ENCODE measurements at places on chromosomes 5 and 9. TPM values are rescaled to one million over a fixed set of nuclear protein-coding genes. Genes with fewer than 3 reads are reported as not detected.

The ASS1 gene
- total RNA-seq: 9.8 TPM

- DNase-seq: no peak
Observed at GRCh38 chr5:116554764-116555163, 19.9 kb downstream of the SEMA6A start.

The ANKRD18A gene
- 0.85 TPM for total RNA-seq

GRCh38 chr9:116087751-116088194, 65.8 kb upstream of the PAPPA start:
- DNase-seq: no peak

- DNase-seq: no peak
Observed at GRCh38 chr5:68088302-68088701, 127.3 kb upstream of the PIK3R1 start.

DNA sequence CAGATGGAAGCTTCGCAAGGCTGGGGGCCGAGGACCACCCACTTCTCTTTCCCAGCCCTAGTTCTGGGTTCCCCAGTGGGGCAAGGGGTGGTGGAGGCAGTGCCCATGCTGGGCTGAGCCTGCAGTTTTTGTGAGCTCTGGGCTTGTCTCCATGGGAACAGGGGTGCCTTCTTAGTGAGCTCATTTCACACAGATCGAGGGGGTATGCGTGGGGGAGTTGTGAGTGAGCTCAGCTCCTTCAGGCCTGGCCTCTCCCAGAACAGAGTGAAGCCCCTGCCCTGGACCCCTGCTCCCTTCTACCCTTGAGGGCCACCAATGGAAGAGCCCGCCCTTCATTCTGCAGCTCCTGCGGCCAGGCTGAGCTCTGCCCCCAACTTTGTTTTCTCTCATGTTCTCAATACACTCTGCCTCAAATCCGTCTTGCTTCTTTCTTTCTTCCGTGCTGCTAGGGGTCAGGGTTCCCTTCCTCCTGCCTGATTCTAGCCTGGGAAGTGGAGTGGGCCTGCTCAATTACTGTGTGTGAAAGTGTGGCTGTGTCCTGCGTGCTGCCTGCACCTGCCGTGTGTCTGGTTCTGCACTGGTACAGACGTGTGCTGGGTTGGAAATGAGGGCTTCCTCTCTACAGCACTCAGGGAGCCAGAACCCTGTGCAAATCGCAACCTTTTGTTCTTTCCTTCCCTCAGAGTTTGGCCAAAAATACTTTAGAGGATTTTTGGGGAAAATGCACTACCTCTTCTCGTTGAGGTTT, 9.0 kb upstream of the MYOZ3 start:
- DNase-seq: no peak

The DMRT3 gene
- not detected for total RNA-seq

The PCDHGA12 gene
- total RNA-seq: not detected

DNA sequence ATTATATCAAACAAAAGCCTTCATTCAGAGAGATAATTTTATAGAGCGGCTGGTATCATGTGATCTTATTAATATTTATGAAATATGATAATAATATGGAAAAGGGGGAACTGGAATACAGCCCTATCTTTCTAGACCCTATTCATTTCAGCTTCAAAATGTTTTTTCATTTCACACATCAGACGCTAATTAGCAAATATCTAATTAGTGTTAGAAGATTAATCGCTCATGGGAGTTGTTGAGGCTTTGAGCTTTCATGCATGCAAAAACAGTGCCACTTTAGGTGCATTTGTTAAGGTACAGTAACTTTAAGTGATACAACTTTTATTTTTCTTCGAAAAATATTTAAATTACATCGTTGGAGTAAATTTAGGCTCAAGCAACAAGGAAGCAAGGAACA, 751.7 kb upstream of the WWC1 start:
- DNase-seq: no peak

DNA sequence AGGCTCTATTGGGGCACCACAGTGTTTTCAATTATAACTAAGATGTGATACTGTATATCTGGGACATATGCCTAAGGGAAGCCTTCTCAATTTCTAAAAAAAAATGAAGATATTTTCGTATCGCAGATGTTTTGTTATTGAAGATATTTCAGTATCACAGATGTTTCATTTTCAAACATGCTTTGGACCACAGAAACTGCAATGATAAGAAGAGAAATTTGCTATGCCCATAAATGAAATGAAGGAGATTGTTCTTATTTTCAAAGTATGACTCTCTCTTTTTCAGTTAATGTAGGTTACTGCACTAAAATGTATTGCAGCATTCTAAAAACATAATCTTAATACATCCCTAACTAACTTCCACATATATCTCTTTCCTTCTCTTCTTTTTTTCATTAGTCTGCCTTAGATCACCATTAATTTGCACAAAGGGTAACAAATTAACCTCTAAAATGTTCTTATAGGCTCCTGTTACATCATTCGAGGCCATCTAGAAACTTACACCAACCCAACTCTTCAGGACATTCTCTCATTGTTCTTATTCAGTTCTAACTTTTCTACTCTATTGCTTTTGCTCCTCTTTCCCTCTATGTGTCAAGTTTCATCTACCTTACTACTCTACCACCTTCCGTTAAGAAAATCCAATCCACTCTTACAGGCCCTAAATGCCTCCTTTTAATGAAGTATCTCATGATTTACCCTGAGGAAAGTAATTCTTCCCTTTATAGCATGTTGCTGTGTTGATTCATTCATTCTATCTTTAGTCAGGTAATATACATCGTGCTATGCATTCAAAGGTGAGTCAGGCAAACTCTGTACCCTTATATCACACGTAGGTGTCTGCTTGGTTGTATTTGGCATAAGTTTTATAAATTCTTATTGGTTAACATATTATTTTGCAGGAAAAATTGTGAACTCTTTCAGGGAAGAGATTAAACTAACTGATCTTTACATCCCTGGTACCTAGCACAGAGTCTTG, 70.5 kb downstream of the ST8SIA4 start:
- DNase-seq: no peak

DNA sequence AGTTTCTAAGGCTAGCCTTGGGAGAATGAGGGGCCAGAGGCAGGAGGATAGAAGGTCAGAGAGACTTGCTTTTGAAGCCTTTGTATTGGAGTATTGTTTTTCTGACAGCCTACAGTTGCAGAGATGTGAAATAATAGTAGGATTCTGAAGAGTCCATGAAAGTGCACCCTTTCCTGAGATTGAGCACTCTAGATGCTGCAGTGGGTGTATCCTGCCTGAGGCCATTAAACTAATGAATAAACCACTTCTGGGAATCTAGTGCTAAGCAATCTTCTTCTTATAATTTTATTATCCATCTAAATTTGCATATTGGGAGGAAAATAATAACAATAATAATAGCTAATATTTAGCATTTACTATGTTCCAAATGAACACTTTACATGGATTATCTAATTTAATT, 19.3 kb upstream of the NNT start:
- DNase-seq: no peak

GRCh38 chr5:123439709-123440108, 16.5 kb upstream of the CEP120 start:
- DNase-seq: no peak

GRCh38 chr5:172156541-172156994, 31.5 kb downstream of the STK10 start:
- DNase-seq: no peak

DNA sequence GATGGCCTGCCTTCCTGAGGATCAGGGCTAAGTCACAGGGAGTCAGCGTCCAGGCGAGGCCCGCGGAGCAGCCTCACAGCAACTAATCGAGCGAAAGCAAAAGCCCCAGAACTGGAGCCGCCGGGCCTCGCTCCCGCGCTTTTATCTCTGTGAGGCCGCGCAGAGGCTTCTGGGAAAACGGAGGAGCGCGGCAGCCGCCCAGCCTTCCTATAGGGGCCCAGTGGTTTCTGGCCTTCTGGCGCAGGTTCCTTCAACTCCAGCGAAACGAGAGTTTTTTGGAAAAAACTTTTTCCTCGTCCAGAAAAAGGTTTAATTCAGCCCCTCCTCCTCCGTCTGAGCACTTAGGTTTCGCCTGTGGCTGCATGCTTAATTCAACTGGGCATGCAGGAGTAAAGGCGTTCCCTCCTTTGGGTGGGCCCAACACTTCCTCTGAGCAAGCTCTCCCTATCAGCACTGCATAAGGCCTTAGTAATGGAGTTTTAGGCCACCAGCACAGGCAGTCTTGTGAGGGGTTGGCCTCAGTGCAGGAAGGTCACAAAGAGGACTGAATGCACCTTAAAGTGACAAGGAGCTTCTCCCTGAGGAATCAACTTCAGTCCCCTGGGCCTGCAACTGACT, at the start of gene MEIKIN:
TSS of gene MEIKIN (minus strand) at position 113 of the 618 bp plus-strand sequence. CDS start 158 bp downstream, outside the sequence.
- no peak for DNase-seq

- DNase-seq: peak; percentile 85
Observed at GRCh38 chr5:159094745-159095144, 5.0 kb downstream of the EBF1 start.

The ALDOB gene
- not detected for total RNA-seq

DNA sequence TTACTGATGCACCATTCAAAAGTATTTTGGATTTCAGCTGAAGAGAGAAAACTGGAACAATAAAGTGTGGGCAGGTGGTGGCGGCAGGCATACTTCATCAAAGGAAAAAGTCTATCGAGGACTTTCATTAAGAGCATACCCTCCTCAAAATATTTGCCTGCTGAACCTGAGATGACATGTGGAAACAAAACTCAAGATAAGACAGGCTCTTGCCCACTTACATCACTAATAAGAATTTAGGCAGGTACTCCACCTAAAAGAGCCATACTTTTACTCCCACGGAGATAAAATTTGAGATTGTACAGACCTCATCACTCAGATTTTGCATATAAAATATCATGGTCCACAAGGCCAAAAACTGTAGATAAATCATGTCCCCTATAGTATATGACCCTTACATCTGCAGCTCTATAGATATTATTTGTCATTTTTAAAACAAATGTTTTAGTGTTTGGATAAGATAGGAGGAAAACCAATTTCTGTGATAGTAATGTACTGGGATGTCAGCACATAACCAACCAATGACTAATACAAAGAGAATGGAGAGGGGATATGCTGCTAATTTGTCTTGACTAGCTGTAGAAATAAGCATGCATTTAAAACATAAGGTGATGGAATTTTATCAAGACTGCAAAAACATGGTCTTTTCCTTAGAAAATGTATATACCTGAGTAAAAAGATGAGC, 730.6 kb upstream of the ZNF608 start:
- DNase-seq: no peak

- DNase-seq: peak; percentile 58
Observed at GRCh38 chr9:105127863-105128220, 116.6 kb upstream of the SLC44A1 start.

- DNase-seq: no peak
Observed at GRCh38 chr5:175279506-175279905, 164.5 kb downstream of the DRD1 start.

The EQTN gene
- not detected for total RNA-seq

The FOXD4 gene
- not detected for total RNA-seq

The KCNIP1 gene
- total RNA-seq: not detected

DNA sequence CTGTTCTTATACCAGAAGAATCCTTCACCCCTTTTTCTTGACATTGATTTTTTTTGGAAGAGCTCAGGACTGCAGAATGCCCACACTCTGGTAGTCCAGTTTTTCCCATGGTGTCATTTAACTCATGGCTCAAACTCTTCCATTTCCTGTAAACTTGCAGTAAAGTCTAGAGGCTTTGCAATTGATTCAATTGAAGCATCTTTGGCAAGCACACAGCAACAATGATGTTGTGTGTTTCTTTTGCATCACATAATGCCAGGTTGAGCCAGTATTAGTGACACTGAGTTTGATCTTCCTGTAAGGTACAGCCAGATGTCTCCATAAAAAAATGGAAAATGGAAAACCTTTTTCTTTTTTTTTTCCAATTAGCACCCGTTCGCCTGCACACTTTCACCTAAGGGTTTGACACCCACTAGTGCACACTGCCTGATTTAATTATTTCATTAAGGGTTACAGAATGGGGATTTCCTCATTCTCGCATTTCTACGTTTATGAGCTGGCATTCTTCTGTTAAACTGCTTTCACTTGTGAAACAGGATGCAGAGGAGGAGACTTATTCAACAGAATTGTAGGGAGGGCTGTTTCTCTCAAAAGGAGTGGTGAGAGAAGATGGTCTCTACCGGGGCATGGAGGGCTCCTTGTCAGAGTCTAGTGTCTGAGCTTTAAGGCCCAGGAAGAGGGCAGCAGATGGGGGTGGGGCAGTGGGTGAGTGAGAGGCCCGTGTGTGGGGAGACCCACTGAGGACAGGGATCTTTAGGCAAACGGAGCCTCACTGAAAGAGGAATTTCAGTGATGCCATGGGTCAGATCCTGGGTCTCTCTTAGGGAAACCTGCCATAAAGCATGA, 2.2 kb upstream of the S1PR3 start:
- DNase-seq: peak; percentile 42

The FGF10 gene
- not detected for total RNA-seq

The ELOVL7 gene
- total RNA-seq: not detected

DNA sequence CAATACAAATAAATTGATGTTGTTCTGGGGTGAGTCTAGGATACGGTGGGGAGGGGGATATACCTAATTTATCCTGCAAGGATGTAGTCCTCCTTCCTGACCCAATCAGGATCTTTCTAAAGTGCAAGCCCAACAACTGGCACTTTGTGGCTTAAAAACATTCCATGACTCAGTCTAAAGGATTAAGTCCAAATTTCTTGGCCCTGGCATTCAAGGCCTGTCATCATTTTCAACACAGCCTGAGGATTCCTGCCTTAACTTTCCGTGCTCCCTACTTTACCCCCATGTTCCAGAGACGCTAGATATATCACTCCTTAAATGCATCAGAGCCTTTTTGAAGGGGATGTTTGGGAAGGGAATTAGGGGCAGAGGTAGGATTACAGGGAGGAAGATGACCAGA, 1.0 kb downstream of the FAM221B start:
- no peak for DNase-seq

DNA sequence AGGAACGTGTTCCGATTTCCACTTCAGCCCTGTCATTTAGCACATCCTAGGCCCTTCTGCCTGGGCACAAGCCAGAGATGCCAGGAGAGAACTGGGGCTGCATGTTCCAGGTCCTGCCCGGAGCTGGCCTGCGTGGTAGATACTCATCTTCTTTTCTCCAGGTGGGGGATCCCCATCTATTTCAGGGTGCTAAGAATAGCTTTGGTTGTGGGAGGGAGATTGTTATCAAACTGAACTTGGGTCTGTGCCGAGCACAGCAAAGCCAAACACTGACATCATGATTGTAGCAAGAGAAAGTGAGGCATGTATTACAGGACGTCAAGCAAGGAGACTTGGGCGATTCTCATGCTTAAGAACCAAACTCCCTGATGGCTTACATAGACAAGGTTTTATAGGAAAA, 18.2 kb downstream of the C9orf153 start:
- DNase-seq: no peak

The DNAH5 gene
- not detected for total RNA-seq

- no peak for DNase-seq
Observed at GRCh38 chr5:156534906-156535485, 208.0 kb downstream of the SGCD start.

The NRG2 gene
- 0.11 TPM for total RNA-seq
